ENCODE measurements at places on chromosomes 2 and 18.

DNA sequence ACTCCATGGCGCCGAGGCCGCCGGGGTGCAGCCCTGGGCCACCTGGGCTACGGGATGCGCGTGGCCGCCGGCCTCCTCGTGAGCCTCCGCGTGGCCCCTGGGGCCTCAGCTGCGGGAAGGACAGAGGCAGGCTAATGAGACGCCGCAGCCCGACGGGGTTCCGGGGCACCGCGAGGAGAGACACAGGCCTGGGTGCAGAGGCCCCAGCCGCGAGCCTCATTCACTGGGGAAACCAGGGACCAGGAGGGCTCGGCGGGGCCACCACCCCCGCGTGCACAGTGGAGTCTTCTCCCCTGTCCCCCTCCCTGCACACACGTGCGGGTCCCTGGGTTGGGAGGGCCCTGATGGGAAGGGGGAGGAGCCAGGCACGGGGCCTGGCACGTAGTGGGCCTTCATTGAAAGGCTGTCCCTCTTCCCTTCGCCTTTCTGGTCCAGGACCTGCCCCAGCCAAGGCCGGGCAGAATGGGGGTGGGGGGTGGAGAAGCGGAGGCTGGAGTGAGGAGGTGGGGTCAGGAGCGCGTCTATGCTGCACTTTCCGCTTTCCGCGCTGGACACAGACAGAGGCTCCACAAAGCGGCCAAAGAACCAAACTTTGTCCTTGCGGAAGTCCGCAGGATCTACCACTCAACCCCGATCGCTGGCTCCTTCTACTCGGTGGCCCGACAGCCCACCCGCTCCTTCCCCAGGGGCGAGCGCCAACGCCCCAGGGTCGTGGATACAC is 9.1 kb downstream of the ALPP start:
- DNase-seq, result no peak

DNA sequence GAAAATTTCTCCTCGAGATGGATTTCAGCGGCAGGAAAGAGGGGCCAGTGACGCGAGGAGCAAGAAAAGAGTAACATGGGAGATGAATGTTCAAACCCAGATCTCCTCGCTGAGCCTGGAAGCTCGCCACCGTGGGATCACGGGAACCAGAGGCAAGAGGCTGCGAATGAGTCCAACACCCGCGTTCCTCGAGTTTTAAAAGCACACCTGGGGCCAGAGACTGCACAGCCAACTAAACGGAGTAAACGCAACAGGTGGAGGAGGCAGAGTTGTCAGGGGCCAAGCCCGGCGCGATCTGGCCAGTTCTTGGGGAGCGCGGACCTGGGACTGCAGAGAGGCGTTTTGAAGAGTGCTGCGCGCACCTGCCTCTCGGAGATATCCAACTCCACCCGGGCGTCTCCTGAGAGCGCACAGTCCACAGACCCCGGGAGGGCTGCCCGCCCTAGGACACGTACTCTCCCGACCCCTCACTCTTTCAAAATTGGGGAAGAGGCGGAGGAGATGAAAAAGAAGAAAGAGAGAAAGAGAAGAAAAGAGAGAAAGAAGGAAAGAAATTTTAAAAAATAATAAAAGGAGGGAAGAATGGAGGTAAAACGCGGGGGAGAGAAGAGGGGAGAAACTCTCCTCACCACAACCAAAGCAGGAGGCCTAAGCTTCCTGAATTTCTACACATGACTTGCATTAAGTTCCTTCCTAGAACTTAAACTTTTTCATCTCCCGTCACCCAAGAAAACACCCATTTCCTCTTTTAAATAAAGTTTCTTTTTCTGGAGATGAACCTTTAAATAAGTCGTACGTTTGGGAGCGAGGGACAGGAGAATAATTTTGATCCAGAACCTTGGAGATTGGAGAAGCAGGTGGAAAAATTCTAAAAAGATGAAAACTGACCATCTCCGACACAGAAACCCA is 5.3 kb upstream of the PAX3 start:
- no peak for DNase-seq

GRCh38 chr18:59968583-59968982 is 68.8 kb downstream of the PMAIP1 start:
- no peak for DNase-seq

DNA sequence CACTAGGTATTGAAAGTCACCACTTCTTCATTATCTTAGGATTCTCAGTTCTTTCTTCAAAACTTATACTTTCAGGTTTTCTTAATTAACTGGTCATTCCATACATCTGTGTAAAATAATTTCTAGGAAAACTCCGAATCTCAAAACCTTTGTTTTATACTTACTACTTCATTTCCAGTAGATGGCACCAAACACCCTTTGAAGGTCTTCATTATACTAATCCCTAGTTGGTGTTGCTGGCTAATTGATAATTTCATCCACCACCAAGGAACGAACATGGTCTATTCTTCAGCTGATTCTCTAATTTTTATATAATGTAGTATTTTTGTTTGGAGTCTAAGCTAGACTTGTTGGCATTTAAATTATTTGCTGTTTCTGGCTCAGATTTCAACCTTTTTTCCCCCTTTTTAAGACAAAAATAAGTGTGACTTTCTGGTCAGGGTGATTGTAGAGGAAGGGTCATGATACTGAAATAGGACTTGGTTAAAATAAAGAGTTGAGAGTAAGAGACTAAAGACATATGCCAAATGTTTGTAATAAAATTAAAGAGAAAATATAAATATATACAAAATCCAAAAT is 2.8 kb upstream of the MXD1 start:
- DNase-seq, result no peak

DNA sequence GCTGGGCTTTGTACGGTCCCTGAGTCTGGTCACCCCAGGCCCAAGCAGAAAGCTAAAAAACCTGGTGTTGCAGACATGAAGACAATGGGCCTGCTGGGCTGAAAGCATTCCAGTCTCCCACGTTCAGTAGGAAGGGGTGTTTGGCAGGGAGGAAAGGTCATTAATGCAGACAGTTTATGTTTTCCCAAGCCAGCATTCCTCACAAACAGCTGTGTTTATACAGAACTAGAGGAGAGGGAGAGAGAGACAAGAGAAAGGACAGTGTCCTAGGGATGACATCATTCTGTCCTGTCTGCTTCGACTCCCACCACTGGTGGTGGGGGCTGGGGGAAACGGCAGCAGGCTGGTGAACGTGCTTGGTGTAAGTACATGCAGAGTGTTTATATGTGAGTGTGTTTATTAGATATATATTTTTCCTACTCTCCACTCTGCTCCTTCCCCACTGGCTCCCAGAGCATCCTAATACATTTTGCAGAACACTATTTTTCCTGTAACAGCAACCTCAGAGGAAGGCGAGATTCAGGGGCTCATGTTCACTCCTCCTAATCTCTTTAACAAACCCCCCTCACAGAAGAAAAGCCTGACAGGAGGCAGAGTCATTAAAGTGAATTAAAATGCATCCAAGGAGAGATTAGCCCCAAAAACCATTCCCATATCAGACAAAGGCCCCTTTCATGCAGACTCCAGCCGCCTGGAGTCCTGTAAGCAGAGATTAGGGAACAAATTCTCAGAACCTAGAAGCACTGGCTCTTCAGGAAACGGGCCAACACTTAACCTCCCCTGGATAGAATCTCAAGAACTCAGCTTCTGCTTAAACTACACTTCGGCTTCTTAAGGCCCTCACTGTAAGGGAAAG is 380.4 kb downstream of the TNS1 start:
- DNase-seq, result no peak

DNA sequence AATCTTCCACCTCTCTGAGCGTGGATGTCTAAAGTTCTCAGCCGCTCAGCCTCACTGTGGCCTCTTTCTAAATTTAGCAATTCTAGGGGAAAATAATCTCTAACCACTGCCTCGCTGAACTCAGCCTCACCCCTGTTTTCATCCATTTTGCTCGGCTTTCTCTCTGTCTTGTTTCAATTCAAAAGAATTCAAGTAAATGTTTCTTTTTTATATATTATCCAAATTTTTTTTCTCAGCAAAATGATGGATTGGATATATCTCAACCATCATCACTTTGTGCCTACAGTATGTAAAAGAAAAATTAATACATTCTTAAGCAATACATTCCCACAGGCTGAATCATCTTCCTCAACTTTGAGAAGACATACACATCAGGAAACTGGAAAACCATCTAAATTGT is 24.0 kb upstream of the GALNT5 start:
- DNase-seq, result no peak

DNA sequence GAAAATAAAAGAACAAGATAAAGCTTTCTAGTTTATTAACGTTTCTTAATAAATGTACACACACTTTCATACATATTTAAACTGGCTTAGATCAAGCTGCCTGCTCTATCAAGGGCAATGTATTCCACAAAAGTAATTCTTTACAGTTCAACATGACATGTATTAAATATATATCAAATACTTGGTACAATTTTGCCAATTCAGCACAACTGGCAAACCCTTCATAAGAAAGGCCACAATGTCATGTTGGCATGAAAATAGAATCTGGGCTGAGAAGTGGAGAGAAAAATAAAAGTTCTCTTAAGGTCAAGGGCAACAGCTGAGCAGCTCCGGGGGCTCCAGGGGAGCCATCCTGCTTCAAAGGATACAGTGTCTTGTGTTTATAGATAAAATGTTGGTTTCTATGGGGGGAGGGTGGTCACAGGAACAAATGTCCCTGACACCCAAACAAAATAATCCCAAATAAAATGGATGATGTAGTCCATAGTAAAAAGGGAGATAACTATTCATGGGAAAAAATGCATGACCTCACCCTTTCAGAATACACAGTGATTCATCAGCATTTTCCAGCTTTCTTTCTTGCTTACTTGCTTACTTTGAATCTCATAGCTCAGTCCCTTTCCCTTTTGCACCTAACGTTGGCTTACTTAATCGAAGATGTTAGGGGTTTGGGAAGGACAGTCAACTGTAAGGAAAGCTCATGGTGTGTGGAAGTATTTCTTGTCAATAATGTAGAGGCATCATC is 494.9 kb downstream of the NYAP2 start:
- no peak for DNase-seq

DNA sequence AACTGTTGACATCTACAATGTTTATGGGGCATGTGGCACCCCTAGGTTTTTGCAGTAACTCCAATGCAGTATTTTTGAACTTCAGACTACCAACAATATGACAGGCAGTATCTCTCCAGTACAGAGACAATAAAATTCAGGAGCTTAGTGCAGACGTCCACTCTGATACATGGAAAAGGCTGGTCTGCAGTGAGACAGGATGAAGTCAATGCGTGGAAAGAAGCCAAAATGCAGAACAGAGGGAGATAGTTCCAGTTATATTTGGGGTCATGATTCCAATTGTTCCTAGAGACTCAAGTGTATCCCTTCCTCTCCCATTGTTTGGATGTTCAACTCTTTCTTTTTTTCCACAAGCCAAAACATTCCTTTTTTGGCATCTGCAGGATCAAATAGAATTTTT is 18.7 kb upstream of the SMAD2 start:
- DNase-seq, result no peak

DNA sequence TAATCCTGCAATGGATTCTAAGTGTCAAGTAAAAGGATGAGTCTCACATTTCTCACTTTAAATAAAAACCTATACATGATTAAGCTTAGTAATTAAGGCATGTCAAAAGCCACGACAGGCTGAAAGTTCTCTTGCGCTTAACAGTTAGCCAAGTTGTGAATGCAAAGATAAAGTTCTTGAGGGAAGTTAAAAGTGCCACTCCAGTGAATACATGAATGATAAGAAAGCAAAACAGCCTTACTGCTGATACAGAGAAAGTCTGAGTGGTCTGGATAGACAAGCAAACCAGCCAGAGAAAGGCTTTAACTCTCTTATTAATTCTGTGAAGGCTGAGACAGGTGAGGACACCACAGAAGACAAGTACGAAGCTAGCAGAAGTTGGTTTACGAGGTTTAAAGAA is 12.7 kb downstream of the THOC1 start:
- DNase-seq, result no peak

DNA sequence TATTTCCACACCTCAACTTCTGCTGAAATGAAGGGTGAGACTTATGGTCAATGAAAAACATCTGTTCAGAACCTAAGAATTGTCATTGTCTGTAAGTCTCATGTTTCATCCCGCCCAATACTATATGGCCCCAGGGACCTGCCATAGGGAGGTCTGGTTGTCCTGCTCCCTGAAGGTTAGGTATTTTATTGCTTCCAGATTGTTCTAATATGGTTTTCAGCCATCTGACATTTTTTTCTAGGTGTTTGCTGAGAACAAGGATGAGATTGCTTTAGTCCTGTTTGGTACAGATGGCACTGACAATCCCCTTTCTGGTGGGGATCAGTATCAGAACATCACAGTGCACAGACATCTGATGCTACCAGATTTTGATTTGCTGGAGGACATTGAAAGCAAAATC is 7.3 kb downstream of the XRCC5 start:
- DNase-seq, result no peak

GRCh38 chr18:13910501-13910900 is 4.8 kb downstream of the MC2R start:
- DNase-seq, result no peak

- no peak for DNase-seq
Measured at GRCh38 chr2:120857422-120857821, 121.8 kb downstream of the GLI2 start.

GRCh38 chr18:48430150-48430549 is 21.0 kb upstream of the ZBTB7C start:
- no peak for DNase-seq

All from GM12891 (cell line).